Stimulated activated CD4-positive, alpha-beta T cell treated with anti-CD3 and anti-CD28 coated beads, TNF-alpha, amount 100 ng/mL, for 48 hours (primary cell): ENCODE measurements at places on chromosomes 6 and 20.

GRCh38 chr20:2108498-2108897 lies 6.9 kb downstream of the STK35 start:
- no peak for DNase-seq

GRCh38 chr6:105135907-105136430 lies 43.8 kb downstream of the POPDC3 start:
- no peak for DNase-seq

GRCh38 chr6:28383235-28384142 lies 16.1 kb downstream of the ZSCAN12 start:
- DNase-seq = peak; percentile 5

DNA sequence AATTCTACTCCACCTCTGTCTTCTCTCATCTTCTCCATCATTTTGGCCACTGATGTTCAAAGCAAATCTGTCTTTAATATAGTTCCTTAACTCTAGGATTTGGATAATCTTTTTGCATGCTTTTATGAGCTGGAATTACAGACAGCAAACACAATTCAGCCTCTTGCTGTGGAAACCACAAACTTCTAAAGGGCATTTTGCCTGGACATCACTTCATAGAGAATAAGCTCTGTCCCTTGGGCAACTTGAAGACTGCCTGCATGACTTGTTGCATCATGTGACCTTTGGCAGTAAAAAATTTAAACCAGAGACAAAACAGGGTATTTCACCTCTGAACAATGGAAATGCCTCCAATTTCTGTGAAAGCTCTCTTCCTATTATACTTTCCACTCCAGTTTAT lies 74.1 kb upstream of the HDDC2 start:
- DNase-seq = no peak

DNA sequence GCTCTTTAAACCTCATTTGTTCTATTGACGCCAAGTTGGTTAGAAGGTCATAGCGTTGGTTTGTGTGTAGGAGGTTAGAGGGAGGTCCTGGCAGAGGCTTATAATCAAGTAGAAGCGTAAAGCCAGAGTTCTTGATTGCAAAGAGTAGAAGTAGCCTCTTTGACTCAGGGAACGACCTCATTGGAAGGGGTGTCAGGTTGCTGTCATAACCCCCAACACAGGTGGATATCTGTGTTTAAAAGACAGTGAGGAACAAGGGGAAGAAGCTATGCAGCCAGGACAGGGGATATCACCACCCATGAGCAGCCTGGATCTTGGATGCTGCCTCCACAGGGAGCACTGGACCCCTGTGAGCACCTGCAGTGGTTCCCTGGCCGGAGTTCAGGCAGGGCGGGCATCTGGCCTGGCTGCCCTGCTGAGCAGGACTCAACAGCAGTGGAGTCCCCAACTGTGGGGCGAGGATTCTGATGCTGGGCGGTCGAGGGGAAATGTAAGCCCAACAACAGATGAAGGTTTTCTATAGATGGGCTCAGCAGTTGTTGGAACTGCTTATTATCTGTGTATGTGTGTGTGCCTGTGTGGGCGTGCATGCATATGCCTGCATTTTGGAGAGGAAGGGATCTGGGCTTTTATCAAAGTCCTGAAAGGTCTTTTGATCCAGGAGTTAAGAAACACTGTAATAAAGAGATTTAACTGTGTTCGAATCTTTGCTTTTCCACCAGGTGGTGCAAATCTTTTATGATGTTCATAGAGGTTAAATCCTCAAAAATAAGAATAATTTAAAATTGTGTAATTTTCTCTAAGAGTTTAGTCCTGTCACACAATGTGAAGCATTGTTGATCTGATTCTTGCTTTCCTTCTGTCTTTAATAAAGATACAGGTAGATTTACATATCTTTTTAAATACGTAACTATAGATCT lies 27.7 kb downstream of the HIVEP1 start:
- no peak for DNase-seq
